Left lobe of liver (tissue), 2 donors: ENCODE measurements at places on chromosomes 6 and 20. TPM values are rescaled to one million over a fixed set of nuclear protein-coding genes. Genes with fewer than 3 reads are reported as not detected.

DNA sequence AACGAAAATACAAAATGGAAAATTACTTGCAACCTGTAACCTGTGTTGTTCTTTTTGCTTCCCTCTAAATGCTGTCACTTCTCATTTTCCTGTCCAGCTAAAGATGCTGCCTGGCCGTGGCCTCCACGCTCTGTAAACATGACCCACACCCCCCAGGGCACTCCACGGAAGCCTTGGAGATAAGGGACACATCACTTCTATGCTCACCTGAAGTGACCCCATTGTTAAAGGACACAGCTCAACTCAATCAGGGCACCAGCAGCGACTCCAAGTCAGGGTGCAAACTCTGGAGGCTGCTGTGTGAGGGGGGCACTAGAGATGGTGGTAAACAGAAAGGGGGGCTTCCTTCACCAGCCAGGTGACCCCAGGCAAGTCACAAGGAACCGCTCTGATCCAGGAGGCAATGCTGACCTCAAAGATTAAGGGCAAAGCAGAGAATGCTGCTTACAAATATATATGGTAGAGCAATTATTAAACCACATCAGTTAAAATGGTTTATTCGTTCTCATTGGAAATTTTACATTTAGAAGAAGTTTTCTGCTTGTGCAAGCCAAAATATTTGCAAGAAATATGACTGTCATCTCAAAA, 13.2 kb downstream of the DIDO1 start:
- DNase-seq = no peak

DNA sequence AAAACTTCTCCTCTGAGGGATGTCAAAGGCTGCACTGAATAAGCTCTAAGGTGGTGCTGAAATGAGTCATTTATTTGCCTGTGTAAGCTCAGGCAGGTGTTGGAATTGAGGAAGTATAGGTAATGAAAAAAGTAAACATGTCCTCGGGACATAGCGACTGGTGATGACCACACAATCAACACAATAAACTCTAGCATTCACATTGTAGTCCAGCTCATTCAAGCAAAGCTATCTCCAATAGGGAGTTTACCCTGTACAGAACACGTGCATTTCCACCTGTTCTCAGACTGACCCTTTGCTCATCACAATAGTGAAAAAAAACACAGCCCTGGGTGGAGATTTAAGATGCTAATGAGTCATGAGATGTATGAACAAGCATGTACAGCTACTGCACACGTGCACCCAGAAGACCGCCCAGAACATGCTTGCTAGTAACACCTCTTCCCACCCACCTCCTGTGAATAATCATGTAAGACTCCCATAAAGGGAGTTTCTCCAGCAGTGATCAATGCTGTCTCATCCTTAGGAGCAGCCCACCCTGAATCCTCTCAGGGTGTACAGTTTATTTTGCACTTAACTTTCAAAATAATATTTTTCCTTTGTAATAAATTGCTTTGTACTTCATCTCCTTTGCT, 33.0 kb upstream of the POU5F1 start:
- DNase-seq = no peak

DNA sequence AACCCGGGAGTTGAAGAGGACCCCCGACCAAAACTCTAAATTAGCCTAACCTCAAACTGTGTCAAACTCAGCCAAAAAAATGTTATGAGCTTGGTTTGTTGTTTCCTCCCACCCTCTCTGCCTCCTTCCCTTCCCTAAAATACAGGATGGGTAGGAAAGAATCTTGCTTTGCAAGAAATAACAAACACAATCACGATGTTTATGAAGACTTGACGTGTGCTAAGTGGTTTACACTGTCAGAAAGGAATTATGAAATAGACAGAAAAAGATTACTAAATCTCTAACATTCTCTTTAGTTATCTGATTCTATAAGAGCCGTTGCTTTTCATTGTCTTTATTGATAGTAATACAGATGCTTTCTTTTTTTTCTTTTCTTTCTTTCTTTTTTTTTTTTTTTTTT, 285.1 kb downstream of the BMP7 start:
- no peak for DNase-seq

PCK1 gene
- 1,004 TPM for total RNA-seq

C6orf47 gene
- total RNA-seq = 7.9 TPM

FGD2 gene
- total RNA-seq = 10.3 TPM

PSORS1C1 gene
- not detected for total RNA-seq

DNA sequence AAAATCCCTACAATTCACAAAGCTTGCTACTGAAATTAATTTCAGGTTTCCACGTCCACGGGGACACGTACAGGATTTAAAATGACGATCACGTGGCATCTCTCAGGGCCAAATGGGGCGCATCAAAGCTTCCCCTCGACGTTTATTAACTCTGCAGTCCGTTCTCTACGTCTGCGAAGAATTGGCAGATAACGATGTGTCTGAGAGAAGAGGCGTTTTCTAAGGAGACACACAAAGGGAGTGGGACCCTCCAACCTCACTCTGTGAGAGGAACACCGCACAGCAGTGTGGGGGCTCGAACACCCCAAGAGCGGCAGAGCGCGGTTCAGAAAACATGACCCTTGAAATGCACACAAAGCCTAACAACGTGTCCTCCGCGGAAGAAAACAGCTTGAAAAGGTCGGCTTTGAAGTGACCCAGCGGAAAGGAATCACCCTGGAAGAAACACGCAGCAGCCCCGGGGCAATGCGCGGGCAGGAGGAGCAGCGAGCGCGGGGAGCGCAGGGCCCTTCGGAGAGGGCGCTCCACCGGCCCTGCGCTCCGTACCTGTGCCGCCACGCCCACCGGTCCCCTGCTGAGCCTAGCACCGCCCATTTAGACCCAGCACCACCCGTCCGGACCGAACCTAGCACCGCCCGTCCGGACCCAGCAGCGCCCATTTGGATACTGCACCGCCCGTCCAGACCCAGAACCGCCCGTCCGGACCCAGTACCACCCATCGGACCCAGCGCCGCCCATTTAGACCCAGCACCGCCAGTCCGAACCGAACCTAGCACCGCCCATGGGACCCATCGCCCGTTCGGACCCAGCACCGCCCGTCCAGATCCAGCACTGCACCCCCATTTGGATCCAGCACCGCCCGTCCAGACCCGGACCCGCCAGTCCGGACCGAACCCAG, 1.1 kb upstream of the AFDN start:
- DNase-seq = peak; percentile 85

- no peak for DNase-seq
Observed at GRCh38 chr6:146878952-146879340, 280.2 kb downstream of the ADGB start.

- DNase-seq = no peak
Observed at GRCh38 chr6:5878792-5879191, 127.9 kb downstream of the NRN1 start.

GRCh38 chr6:30940361-30940986, at the start of gene MUCL3:
MUCL3 (plus strand) TSS chr6:30940973; CDS start chr6:30941000, 27 bp downstream.
- DNase-seq = no peak

GRCh38 chr6:22965889-22966288, 396.5 kb downstream of the HDGFL1 start:
- no peak for DNase-seq

- no peak for DNase-seq
Observed at GRCh38 chr6:20055916-20056315, 156.4 kb downstream of the MBOAT1 start.

ULBP1 gene
- total RNA-seq = 0.08 TPM

PPIL6 gene
- 0.30 TPM for total RNA-seq

DNA sequence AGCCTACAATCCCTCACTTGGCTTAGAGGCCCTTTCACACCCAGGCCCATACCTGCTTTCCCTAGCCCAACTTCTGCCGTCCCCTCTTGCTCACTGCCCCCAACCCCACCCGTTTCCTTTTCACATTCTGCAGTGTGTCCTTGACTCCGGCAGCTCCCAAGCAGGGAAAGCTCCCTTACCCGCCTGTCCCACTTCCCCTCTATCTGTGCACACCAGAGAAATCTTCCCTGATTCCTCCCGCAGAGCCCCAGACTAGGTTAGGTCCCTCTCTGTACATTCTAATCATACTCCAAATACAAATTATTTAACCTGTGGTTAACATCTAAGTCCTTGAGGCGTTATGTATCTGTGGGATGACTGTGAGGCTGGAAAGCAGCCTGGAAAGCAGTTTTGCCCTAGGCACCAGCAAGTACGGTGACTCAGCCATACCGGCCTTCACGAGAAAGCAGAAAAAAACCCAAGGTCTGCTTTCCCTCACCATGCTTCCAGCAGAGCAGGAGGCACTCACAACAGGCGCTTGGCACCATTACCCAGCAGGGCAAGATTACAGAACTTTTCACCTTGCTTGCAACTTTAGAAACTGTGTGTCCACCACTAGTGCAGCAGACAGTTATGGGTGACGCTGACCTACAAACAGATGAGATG, 22.3 kb downstream of the ELOVL5 start:
- DNase-seq = no peak

GRCh38 chr6:7048894-7049293, 58.9 kb upstream of the RREB1 start:
- no peak for DNase-seq

DNA sequence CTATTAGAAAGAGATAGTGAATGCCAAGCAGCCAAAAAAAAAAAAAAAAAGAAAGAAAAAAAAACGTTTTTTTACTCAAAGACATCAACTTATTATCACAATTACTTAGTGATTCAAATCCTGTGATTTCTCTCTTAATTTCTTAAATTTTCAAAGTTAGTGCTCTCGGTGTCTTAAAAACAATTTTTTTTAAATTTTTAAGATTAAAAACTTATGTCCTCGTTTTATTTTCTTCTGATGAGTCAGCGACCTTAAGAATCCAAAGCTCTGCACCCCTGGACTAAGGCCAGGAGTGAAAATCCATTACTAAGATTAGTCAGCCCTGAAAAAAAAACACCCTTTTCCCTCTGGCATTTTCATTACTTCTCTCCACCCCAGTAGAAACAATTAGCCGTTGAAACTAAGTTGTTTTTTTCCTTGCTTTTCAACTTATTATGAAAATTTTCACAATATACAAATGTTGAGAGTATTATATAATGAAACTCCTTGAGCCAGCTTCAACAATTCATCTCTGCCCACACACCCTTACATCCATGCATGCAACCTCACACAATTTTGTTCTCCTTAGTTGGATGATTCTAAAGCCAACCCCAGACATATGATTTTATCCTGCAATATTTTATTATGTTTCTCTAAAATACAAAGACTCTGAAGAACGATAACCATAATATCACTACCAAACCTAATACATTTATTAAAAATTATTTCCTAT, 85.6 kb upstream of the CARMIL1 start:
- DNase-seq = no peak

CNPY3 gene
- 50.3 TPM for total RNA-seq

DNA sequence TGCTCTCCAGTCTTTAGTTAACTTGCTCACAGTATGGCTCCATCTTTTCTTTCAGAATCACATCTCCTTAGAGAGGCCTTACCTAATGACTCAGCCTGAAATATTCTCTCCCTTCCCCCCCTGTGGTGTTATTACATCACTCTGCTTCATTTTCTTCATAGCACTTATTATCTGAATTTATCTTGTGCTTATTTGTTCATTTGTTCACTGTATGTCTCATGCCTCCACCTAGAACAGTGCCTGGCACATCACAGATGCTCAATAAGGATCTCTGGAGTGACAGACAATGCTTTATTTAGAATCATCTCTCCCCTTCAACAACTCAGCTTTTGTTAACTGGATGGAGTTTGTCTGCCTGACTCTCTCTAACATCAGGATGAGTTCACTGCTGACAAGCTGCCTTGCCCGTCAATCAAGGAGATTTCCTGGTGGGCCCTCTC, 96.6 kb upstream of the MAN1A1 start:
- DNase-seq = no peak

- DNase-seq = peak; percentile 90
Observed at GRCh38 chr6:43770372-43771209, 580 bp downstream of the VEGFA start.

DNA sequence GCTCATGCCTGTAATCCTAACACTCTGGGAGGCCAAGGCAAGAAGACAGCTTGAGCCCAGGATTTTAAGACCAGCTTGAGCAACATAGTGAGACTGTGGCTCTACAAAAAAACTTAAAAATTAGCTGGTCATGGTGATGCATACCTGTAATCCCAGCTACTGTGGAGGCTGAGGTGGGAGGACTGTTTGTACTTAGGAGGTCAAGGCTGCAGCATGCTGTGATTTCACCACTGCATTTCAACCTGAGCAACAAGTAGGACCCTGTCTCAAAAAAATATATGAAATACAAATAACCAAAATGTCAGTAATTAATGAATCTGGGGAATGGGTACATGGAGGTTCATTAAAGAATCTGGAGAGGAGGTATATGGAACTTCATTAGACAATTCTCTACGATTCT, 9.9 kb downstream of the FKBP5 start:
- no peak for DNase-seq

DNA sequence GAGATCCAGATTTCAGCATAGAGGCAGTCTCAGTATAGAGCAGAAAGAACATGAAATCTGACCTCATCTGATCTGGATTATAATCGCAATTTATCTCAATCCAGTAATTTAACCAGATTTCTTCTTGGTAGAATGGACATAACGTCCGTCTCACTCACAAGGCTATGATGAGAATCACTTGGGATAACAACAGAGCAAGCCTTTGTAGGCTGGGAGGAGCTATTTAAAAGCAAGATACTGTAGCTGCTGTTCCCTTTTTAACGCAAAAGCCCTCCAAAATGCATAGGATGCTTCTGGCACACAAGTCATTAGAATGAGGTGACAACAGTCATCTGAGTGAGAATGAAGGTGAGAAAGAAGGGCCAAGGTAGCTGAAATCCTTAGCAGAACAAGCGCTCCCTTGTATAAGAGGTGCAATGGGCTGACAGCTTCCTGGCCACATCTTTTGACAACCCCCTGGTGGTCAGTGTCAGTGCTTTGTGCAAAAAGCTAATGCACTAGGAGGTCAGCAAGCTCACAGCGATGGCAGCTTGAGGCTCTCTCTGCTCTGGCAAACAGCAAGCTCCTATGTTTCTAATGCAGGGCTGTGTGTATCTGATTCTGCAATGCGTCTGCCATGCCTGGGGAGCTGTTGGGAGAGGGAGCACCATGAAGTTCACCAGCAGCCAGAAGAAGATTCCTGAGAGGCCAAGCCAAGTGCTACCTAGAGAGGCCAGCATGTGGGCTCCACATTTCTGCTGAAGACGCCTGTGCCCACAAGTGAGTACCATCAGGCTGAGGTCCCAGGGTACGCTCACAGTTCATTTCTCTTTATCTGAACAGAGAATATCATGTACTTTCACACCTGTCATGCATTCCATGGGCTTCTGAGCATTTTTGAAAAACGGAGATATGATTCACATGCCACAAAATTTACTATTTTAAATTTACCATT, 16.2 kb downstream of the METTL24 start:
- DNase-seq = no peak

CD24 gene
- total RNA-seq = 12.0 TPM

SALL4 gene
- 1.3 TPM for total RNA-seq

ABHD16B gene
- total RNA-seq = not detected

DNA sequence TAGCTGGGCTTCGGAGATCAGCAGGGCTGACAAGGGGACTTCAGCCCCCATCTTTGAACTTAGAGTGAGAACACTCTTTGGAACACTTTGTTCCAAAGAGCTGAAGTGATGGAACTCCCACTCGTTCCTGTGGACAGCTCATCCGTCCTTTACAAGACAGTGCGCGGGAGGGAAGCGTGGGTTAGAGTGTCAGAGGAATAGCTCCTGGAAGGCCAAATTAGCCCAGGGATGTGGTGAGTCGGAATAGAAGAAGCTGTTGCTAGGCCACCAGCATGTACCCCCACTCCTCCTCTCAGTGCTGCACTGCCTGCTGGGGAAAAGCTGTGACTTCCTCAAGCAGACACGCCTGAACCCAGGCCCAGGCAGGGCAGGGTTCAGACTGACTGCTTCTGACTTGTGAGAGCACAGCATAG, 1.7 kb downstream of the SDCBP2 start:
- peak; percentile 43 for DNase-seq

- DNase-seq = no peak
Observed at GRCh38 chr6:130547723-130548122, 181.9 kb downstream of the TMEM200A start.

CLDN20 gene
- not detected for total RNA-seq
